CD8-positive, alpha-beta memory T cell (primary cell): ENCODE measurements at places on chromosomes 7 and 10. TPM values are rescaled to one million over a fixed set of nuclear protein-coding genes. Genes with fewer than 3 reads are reported as not detected.

ATXN7L1 gene
- total RNA-seq = 9.7 TPM

PGAM1 gene
- 1,097 TPM for total RNA-seq

PON1 gene
- total RNA-seq = not detected

MTERF1 gene
- total RNA-seq = 20.4 TPM

WNT8B gene
- total RNA-seq = not detected

TRIL gene
- total RNA-seq = not detected

LIPF gene
- total RNA-seq = not detected

GNAT3 gene
- total RNA-seq = not detected

TRIM50 gene
- not detected for total RNA-seq

SFTPA1 gene
- total RNA-seq = not detected

AGR3 gene
- not detected for total RNA-seq

CALML5 gene
- total RNA-seq = not detected

SFR1 gene
- total RNA-seq = 13.6 TPM

EEF1AKMT2 gene
- 18.2 TPM for total RNA-seq

ZNF735 gene
- not detected for total RNA-seq

PRSS2 gene
- not detected for total RNA-seq

NAT16 gene
- not detected for total RNA-seq

MEIG1 gene
- 1.2 TPM for total RNA-seq

EXOSC1 gene
- 61.0 TPM for total RNA-seq

KCNMA1 gene
- 0.31 TPM for total RNA-seq

CABCOCO1 gene
- not detected for total RNA-seq

ZFAND2A gene
- total RNA-seq = 27.8 TPM

GTF2IRD1 gene
- 0.88 TPM for total RNA-seq

CALCR gene
- total RNA-seq = not detected

GJD4 gene
- total RNA-seq = not detected

FANK1 gene
- 0.44 TPM for total RNA-seq
